Activated naive CD4-positive, alpha-beta T cell treated with anti-CD3 and anti-CD28 coated beads, Interleukin-2, amount 50 U/mL, for 16 hours (primary cell): ENCODE measurements at places on chromosomes 2 and 18.

DNA sequence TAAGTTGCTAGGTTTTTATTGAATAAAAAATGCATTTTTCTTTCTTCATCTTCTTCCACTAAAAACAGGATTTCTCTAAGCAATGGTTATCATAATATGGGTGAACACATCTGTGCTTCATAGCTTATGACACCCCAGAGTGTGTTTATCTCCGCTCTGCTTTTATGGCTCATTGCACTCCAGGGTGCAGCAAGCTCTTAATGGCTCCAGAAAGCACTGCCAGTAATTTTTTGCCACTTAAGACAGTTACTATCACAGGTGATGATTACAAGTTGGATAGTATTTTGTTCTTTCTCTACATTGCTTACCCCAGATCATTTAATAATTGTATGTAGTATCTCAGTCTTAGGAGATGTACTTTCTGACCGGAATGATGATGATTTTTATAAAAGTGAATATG is 239.3 kb upstream of the CDH20 start:
- no peak for DNase-seq

GRCh38 chr2:37168217-37168981 is 11.6 kb upstream of the EIF2AK2 start:
- DNase-seq: no peak

DNA sequence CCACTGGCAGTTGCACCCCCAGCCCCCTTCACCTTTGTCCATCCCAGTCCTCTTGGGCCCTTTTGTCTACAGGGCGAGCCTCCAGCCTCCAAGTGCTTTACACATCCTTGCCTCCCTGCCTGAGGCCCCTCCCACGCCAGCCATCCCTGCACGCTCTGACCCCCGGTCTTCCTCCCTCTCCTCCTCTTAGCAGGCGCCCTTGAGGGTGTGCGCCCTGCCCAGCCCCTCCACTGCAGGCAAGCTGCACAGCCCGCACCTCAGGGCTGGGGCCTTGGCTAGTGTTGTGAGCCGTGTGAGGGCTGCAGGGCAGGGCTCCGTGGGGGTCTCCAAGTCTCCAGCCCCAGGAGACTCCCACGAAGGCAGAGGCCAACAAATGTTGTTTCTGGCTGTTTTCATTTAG is 6.9 kb downstream of the BOK start:
- no peak for DNase-seq

DNA sequence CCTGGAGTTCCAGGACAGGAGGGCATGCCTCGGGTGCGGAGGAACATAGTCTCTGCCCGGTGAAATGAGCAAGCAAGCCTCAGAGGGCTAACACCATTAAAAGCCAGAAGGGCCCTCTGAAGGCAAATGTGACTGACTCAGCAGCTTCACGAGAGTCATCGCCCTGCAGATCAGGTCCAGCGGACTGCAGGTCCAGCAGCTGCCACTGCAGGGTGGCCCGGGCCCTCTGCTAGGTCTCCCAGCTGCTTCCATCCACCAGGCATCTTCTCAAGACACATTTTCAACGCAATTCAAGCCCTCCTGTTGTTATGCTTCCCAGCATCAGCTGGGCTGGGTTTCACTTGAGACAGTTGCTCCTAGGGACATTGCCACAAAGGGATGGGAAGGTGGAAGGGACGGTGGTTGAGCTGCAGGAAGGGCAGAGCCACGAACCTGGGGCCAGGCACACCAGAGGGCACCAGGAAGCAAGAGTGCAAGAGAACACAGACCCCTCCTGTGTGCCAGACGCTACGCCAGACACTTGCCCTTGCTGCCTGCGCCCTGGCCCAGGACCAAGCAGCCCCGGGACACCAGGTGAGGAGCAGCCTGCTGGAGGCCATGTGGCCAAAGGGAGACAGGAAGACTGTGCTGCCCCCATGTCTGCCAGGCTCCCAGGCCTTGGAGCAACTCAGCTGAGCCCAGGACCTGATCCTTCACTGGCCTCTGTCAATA is 173.0 kb downstream of the HDAC4 start:
- DNase-seq: no peak

- no peak for DNase-seq
These were observed 172.0 kb upstream of the GALNT5 start for GRCh38 chr2:157085522-157085921.

- DNase-seq: no peak
These were observed 247.1 kb downstream of the OSR1 start for GRCh38 chr2:19111354-19111753.

DNA sequence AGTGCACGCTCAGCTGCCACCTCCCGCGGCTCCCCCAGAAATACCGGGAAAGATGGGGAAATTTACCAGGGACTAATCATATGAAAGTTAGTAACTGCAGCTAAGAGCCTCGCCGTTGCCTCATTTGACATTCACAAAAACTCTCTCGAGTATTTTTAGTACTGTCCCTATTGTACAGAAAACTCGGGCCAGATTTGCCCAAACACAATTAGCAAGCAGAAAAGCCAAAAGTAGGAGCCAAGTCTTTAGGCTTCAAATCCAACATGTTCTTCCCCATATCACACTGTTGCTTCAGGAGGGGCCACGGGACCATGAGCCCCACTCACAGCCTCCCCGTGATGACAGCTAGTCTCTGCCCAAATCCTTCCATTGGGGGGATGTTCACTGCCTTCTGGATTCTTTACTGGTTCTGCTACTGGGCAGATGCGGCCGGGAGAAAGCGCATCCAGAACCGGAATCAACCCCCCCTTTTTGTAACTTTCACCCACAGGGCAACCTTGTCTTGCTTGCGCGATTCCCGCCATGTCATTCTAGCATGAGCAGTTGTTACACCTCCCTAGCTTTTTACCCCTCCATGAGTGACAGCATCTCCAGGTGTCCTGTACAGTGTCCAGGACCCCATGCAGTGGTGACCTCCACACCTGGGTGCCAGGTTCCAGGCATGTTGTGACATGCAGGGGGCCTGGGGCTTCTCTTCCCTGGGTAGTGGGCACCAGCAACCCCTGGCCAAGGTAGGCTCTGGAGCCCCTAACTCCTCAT is 35.2 kb downstream of the CENPO start:
- DNase-seq: no peak
